T-helper 17 cell (primary cell): ENCODE measurements at places on chromosomes 11 and 22. TPM values are rescaled to one million over a fixed set of nuclear protein-coding genes. Genes with fewer than 3 reads are reported as not detected.

Gene PCF11
- 153 TPM for total RNA-seq

Gene TIMM10
- total RNA-seq: 17.0 TPM

GRCh38 chr11:1139441-1140083 lies 18.2 kb upstream of the MUC5AC start:
- no peaks in the 10 kb centered on the region for H3K27me3 ChIP-seq
- no peak for DNase-seq
- no peak overlapping the region for H3K4me3 ChIP-seq

DNA sequence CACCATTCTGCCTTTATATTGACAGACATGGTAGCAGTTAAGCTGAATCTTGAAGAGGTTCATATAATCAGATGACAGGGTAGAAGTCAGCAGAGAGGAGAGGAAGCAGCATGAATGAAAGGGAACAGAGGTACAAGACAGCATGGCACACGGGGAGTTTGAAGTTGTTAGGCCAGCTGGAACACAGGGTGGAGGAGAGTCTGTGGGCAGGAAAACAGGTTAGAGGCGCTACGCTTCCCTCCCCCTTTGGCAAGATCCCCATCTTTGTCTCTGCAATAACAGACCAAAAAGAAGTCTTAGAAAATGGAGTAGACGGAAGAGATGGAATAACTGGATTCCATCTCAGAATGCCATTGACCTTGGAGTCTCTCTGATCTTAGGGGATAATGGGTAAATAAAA lies 20.0 kb upstream of the NDUFC2 start:
- peaks cover 12% of the 10 kb centered on the region for H3K36me3 ChIP-seq
- peaks cover 3% of the 10 kb centered on the region for H3K4me1 ChIP-seq
- H3K27me3 ChIP-seq: no peaks in the 10 kb centered on the region
- no peak overlapping the region for H3K4me3 ChIP-seq
- no peak for DNase-seq

DNA sequence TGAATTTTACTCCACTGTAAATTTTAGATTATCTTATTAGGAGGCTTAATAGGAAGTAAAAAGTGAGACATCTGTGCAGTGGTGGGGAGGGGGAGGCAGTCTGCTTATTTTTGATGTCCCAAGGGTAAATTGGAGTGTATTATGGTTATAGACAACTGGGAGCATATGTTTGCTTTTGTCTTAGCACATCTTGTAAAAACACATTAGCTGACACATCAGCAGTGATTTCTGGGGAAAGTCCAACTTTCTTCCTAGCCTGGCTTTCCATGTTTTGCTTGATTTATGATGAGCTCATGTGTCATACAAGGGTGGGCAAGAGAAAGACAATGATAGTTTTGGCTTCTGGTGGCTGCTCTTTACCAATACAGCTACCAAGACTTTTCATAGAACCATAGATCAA lies 4.0 kb downstream of the ANO3 start:
- H3K27me3 ChIP-seq: peaks cover 14% of the 10 kb centered on the region
- no peak for DNase-seq
- no peak overlapping the region for H3K4me3 ChIP-seq
- H3K27ac ChIP-seq: no peak overlapping the region
- no peaks in the 10 kb centered on the region for H3K4me1 ChIP-seq

DNA sequence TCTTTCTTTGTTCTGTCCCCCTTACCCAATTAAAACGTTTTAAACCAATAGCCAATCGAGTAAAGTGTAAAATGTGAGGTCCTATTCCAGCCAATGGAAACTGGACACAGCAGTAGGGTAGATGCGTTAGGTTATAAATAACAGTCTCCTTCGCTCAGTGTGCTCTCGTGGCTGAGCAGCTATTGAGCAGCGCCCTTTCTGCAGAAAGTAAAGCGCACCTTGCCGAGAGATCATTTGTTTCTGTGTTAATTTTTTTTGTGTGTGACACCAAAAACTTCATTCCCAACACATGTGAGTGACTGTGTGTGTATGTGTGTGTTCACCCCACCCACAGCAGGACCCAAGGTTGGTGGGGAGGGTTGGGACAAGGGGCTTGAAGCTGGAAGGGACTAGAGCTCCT lies 7.2 kb upstream of the TTLL1 start:
- peaks cover 4% of the 10 kb centered on the region for H3K4me1 ChIP-seq
- H3K4me3 ChIP-seq: no peak overlapping the region
- no peak overlapping the region for H3K27ac ChIP-seq
- no peak for DNase-seq
